Non-pigmented ciliary epithelial cell (primary cell): ENCODE measurements at places on chromosomes 4 and X.

- DNase-seq: no peak
Observed at GRCh38 chr4:129218360-129218759, 122.4 kb downstream of the C4orf33 start.

- DNase-seq: no peak
Observed at GRCh38 chrX:44536198-44536597, 6.5 kb downstream of the FUNDC1 start.

DNA sequence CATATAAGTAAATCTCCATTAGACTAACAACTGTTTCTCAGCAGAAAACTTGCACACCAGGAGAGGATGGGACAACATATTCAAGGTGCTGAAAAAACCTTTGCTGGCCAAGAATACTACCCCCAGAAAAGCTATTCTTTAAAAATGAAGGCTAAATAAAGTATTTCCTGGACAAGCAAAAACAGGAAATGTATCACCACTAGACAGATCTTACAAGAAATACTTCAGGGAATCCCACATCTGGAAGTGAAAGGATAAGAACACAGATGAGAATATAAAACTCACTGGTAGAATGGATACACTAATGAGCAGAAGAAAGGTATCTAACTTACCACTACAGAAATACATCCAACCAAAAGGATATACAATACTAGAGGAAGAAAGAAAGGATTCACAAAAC is 27.0 kb upstream of the ADH1C start:
- no peak for DNase-seq

DNA sequence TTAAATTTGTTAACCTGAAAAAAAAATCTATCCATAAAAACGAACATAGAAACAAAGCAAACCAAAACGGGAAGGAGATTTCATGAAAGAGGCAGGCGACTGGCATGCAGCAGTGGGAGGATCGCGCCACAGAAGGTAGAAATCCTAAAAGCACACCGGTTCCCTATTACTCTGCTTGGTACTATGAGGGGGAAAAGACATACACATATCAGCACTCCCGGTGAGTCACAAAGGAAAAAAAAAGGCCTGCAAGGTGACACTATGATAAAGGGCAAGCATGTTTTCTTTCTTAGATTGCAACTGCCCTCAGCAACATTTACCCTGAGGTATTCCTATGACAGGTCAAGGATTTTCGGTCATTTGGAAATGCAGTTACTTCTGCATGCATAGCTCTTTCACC is 60.6 kb upstream of the NAP1L5 start:
- DNase-seq: no peak

DNA sequence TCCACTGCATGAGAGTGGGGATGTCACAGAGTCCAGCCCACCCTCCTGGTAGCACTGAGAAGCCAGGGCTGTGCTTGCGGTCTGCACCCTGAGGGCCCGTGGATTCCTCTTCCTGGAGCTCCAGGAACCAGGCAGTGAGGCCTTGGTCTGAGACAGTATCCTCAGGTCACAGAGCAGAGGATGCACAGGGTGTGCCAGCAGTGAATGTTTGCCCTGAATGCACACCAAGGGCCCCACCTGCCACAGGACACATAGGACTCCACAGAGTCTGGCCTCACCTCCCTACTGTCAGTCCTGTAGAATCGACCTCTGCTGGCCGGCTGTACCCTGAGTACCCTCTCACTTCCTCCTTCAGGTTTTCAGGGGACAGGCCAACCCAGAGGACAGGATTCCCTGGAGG is 2.7 kb downstream of the MAGEA1 start:
- no peak for DNase-seq

- no peak for DNase-seq
Observed at GRCh38 chr4:56324011-56324610, 63.2 kb downstream of the AASDH start.

DNA sequence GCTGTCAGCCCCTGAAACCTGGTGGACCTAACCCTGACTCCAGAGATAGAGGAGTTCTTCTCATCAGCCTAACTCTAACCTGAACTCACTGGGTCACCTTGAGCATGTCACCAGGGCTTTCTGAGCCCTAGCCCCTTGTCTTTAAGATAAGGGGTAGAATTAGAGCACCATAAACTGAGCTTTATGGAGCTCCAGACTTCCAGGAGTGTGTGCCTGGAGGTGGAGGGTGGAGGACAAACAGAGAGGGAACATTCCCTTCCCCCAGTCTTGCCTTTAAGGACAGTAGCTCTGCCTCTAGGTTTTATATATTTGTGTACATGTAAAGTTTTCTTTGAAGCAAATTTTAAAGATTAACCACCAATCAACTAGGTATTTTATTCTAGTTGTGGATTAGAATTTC is 83.9 kb upstream of the PACRGL start:
- DNase-seq: no peak

DNA sequence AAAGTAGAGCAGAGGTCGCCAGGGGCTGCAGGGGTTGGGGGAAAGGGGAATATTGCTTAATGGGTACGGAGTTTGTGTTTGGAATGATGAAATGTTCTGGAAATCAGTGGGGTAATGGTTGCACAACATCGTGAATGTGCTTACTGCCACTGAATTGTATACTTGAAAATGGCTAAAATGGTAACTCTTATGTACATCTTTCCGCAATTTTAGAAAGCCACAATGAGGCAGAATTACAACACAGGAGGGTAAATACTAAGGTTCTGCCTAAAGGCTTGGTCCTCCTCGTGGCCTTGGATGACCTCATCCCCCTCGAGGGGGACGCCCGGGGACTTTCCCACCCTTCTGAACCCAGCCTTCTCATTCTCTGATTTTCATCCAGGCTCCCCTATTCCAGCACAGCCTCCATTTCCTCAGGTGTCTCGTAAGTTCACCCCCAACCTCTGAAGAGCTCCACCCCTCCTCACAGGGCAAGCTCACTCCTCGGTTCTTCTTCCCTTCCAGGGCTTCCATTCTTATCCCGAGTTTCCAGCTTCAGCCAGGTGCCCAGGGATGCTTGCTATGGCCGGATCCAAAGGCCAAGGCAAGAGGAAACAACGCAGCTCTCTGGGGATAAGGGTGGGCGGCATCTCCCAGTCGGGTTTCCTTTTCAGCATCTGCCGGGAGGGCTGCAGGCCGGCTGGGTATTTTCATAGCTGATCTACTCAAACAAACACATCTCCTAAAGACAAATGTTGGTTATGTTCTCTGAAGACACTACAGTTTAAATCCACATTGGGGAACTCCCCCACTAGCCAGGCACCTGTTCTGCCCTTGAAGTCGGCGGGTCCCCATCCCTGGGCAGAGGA is 71.3 kb upstream of the ACSL1 start:
- DNase-seq: no peak

- no peak for DNase-seq
Observed at GRCh38 chr4:11455201-11455835, 26.6 kb upstream of the HS3ST1 start.

GRCh38 chr4:156252358-156252921 is 298.8 kb upstream of the CTSO start:
- no peak for DNase-seq

DNA sequence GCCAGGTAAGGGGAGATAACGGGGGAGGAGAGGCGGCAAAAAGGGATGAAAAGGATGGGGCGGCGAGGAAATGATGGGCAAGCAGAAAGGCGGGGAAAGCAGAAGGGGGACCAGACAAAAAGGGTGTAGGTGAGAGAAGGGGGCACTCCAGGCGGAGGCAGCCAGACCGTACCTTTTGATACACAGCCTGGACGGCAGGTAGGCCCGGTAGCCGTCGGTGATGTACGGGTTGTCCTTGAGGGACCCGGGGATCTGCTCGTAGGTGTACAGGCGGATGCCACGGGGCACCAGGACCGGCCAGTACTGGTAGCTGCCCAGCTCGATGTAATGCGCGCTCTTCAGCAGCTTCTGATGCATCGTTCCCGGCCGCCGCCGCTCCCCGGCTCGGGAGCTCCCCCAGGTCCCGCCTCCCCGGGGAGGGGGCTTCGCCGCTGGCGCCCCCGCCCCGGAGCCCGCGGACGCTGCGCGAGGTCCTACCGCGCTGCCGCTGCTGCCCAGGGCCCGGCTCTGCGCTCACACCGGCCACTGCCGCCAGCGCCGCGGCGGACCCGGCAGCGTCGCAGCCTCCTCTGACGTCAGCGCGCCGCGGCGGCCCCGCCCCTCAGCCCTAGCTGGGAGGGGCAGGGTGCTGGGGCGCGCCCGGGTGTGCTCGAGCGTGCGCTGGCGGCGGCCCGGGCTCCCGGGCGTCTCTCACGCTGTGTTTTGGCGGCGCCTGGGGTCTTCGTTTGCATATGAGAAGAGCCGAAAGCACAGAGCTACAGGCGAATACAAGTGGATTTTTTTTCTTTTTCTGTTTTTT is at the start of gene PAQR3:
PAQR3 (minus strand) TSS at position 571 of the 799 bp plus-strand sequence; CDS start at position 357, 214 bp downstream.
- no peak for DNase-seq

DNA sequence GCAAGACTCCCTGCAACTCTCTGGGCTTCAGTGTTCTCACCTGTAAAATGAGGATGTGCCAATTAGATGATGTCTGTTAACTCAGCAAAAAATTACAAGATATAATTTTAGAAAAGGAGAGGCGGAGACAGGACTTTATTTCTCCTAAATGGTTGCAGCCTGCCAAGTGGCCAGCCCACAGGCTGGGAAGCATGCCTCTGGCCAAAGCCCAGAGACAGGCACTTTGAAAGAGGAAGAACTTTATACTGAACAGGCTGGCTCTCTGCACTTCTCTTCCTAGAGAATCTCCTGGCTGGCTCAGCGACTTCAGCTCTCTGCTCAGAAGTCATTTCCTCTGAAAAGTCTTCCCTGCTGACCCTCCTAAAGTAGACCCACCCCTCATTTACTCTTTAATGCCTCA is 3.7 kb downstream of the PRDM5 start:
- no peak for DNase-seq

DNA sequence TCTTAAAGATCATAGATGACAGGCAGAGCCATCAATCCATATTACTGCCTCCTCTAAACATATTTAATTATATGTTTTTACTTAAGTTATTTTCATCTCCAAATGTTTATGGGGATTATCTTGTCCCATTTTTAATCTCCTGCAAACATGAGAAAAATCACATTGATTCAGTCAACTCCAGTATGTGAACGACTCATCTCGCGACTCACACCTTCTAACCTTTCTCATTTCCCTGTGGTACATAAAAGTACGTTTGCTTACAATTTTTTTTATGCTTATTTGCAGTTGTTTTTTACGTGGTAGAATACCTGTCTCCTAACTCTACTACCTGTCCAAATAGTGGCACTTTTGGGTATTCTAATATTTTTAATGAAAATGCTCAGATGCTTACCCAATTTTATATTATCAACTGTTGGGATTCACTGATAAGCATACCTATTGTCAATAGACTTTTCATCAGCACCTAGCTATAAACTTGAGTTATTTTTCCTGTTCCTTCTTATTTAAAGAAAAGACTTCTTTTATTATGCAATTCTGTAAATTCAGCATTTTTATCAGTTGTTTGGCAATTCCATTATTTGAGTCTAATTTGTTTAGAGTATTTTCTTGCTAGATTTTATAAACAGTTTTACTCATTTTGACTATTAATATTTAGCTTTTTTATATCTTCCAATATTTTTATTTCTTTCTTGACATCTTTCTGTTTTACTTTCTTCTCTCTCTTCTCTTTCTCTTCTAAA is 276.6 kb downstream of the ANK2 start:
- DNase-seq: no peak

- no peak for DNase-seq
Observed at GRCh38 chrX:110215411-110215810, 102.5 kb downstream of the AMMECR1 start.

DNA sequence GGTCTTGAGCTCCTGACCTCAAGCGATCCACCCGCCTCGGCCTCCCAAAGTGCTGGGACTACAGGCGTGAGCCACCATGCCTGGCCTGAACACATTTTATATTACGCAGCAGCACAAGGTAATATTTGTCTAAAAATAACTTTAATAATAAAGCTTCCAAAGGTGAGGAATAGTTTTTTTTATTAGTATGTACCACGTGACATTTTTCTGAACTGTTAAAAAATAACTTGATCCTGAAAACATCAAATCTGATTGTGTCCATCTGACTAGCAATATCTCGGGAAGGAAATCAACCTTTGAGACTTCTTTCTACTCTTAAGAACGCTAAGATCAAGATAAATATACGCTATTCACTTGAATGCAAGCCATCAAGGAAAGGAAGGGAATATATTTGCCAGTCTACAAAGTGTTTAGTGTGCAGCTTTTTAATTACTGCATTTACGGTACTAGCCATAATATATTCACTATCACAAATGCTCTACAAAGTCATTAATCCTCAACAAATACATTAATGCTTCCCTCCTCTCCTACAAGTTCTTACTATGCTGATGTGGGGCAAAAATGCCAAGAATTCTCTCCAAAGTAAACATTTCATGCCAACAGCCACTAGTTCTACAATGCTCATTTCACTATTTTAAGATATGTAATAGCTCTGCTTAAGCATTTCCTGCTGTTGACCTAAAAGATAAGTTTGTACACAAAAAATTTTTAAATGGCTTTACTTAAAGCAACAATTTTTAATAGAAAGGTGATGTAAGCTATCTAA is 143.6 kb downstream of the APBB2 start:
- DNase-seq: no peak
